ENCODE measurements at places on chromosomes 7 and 10. TPM values are rescaled to one million over a fixed set of nuclear protein-coding genes. Genes with fewer than 3 reads are reported as not detected.

MKI67 gene
- 1.2 TPM for total RNA-seq

- no peak overlapping the region for H3K27ac ChIP-seq
- no peaks in the 10 kb centered on the region for H3K4me1 ChIP-seq
- H3K27me3 ChIP-seq, result no peaks in the 10 kb centered on the region
Measured at GRCh38 chr7:72098807-72099580, 313.1 kb downstream of the CALN1 start.

DNA sequence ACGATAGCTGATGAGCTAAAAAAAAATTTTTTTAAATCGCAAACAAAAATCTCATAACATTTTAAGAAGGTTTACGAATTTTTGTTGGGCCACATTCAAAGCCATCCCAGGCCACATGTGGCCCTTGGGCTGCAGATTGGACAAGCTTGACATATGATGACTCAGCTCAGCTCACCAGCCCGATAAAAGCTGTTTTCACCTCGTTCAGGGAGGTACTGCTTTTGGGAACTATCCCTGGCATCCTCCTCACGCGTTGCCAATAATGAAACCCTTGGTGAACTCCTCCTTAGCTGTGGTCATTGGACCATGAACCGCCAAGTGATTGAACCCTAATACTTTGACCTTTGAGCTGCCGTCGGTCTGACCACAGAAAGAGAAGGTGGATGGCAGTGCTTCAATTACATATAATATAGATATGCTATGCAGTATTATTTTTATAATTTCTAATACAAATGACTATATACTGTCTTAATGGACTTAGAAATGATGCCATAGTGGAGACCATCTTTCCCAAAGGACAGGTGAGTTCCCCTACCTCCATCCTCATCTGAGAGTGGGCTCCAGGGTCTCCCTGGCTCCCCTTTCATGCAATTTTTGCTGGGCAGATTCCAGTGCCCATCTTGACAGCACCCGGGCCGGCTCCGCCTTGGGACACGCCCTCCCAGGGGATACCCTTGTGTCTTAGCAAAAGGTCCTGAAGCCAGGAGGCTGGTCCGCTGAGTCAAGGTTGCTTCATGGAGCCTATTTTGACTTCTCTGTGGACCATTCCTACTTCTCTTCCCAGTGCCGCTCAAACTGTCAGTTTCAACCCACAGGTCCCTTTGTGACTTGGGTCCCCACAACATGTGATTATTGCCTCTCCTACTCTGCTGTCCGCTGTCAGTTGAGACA, 707.2 kb downstream of the PARD3 start:
- no peak for DNase-seq
- no peaks in the 10 kb centered on the region for H3K27me3 ChIP-seq
- no peak overlapping the region for H3K4me3 ChIP-seq
- no peaks in the 10 kb centered on the region for H3K36me3 ChIP-seq
- no peak overlapping the region for H3K27ac ChIP-seq

DNA sequence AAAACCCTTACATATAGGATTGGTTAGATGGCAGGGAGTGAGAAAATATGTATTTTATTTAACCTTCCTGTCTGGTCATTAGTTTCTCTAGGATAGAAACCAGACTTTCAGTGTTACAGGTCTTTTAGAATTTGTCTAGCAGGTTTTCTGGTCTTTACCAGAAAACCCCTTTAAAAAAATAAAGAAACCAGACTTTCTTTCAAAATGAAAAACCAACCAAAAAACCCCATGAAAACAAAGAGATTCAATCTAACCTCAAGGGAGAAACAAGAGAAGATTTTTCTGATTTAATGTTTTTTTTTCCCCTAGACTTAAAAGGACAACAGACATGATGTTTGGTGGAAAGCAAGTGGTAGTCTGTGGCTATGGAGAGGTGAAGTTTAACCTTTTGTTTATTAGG, 28.7 kb upstream of the STRIP2 start:
- no peak overlapping the region for H3K4me3 ChIP-seq
- no peaks in the 10 kb centered on the region for H3K4me1 ChIP-seq
- H3K27me3 ChIP-seq, result no peaks in the 10 kb centered on the region
- H3K36me3 ChIP-seq, result no peaks in the 10 kb centered on the region
- H3K27ac ChIP-seq, result no peak overlapping the region

DNA sequence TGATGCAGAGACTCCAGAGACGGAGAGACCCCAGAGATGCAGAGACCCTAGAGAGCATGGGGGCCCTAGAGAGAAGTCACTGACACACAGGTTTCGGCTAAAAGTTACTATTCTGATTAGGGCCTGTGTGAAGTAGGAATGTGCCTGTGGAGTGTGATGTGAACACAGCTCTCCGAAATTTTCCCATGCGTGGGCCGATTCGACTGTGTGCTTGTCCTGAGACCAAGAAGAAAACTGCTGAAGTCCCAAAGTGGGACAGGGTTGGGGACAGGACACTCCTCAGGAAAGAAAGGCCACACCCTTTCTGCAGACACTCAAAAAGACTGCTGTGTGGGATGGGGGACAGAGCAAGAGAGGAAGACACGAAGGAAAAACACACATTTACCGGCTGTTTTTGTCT, 533.5 kb downstream of the PTPRN2 start:
- no peak overlapping the region for H3K27ac ChIP-seq
- DNase-seq, result no peak
- H3K4me1 ChIP-seq, result no peaks in the 10 kb centered on the region
- no peak overlapping the region for H3K4me3 ChIP-seq
- H3K27me3 ChIP-seq, result no peaks in the 10 kb centered on the region

GDF10 gene
- not detected for total RNA-seq

AKR1D1 gene
- total RNA-seq, result 43.8 TPM

NODAL gene
- not detected for total RNA-seq

- no peaks in the 10 kb centered on the region for H3K36me3 ChIP-seq
- no peak overlapping the region for H3K27ac ChIP-seq
- no peak overlapping the region for H3K4me3 ChIP-seq
- no peaks in the 10 kb centered on the region for H3K4me1 ChIP-seq
- no peaks in the 10 kb centered on the region for H3K27me3 ChIP-seq
Measured at GRCh38 chr10:78964952-78965633, 103.7 kb upstream of the ZMIZ1 start.

GRCh38 chr7:106029941-106030340, 66.9 kb downstream of the CDHR3 start:
- H3K36me3 ChIP-seq, result no peaks in the 10 kb centered on the region
- H3K27ac ChIP-seq, result no peak overlapping the region
- H3K4me1 ChIP-seq, result no peaks in the 10 kb centered on the region

DNA sequence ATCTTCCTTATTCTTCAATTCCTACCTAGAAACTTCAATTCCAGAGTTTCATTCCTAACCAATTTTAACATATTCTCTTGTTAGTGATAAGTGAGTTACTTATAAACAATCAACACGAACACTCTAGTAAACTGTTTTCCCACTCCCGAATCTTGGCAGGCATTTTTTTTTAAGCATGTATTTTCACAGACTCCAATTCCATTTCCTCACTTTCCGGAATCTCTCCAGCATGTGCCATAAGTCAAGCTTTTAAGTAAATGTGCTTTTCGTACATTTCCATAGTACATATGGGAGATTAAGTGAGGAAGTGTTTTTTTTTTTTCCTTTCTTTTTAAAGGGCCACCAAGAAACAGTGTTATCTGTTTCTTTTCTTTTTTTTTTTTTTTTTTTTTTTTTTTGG, 89.1 kb downstream of the FGFR2 start:
- no peaks in the 10 kb centered on the region for H3K27me3 ChIP-seq
- DNase-seq, result no peak
- no peaks in the 10 kb centered on the region for H3K4me1 ChIP-seq
- H3K4me3 ChIP-seq, result no peak overlapping the region

GRCh38 chr10:119517235-119518141, 25.0 kb downstream of the RGS10 start:
- no peaks in the 10 kb centered on the region for H3K4me1 ChIP-seq
- peak; percentile 47 for DNase-seq
- H3K4me3 ChIP-seq, result no peak overlapping the region
- no peaks in the 10 kb centered on the region for H3K36me3 ChIP-seq
- no peak overlapping the region for H3K27ac ChIP-seq

GRCh38 chr7:101924171-101924570, 106.7 kb downstream of the CUX1 start:
- H3K27me3 ChIP-seq, result no peaks in the 10 kb centered on the region
- H3K27ac ChIP-seq, result no peak overlapping the region
- no peaks in the 10 kb centered on the region for H3K36me3 ChIP-seq
- DNase-seq, result no peak
- H3K4me1 ChIP-seq, result peaks cover 9% of the 10 kb centered on the region

DNA sequence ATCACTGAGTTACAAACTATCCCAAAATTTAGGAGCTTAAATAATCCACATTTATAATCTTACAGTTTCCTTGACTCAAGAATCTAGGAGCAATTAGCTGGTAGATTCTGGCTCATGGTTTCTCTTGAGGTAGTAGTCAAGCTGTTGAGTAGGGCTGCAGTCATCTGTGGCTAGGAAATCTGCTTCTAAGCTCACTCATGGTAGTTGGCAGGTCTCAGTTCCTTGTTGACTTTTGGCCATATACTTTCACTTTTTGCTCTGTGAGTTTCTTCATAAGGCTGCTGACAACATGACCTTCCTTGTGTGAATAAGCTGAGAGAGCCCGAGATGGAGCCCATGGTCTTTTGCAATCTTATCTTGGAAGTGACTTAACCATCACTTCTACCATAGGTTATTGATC, 10.8 kb upstream of the ETV1 start:
- no peaks in the 10 kb centered on the region for H3K36me3 ChIP-seq
- no peak for DNase-seq
- no peak overlapping the region for H3K27ac ChIP-seq
- H3K27me3 ChIP-seq, result no peaks in the 10 kb centered on the region
- H3K4me1 ChIP-seq, result no peaks in the 10 kb centered on the region
- no peak overlapping the region for H3K4me3 ChIP-seq

OIT3 gene
- 28.2 TPM for total RNA-seq

CDNF gene
- 0.93 TPM for total RNA-seq

OPALIN gene
- total RNA-seq, result not detected

GRCh38 chr7:38655833-38656774, 24.9 kb upstream of the AMPH start:
- H3K27me3 ChIP-seq, result no peaks in the 10 kb centered on the region
- no peak overlapping the region for H3K27ac ChIP-seq
- DNase-seq, result no peak

GRCh38 chr10:7248148-7248547, 162.7 kb downstream of the SFMBT2 start:
- no peak for DNase-seq
- H3K27me3 ChIP-seq, result no peaks in the 10 kb centered on the region
- no peak overlapping the region for H3K4me3 ChIP-seq
- no peaks in the 10 kb centered on the region for H3K4me1 ChIP-seq

DNA sequence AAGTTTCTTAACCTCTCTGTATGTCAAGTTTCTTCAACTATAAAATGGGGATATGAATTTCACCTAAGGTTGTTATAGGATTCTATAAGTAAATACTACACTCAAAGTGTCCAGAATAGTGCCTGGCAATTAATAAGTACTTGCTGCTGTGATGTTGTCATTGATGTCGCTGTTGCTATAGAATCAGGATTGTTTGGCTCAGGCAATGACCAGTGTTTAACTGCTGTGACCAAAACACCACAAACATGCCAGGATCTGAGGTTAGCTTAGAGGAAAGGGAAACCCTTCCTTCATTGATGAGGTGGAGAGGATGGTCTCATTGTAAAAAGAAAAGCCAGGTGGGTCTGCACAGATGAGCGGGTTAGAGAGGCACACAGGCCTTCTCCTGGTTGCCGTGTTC, 223.1 kb upstream of the INHBA start:
- no peaks in the 10 kb centered on the region for H3K27me3 ChIP-seq
- no peak for DNase-seq
- no peak overlapping the region for H3K4me3 ChIP-seq
- H3K27ac ChIP-seq, result no peak overlapping the region

DNA sequence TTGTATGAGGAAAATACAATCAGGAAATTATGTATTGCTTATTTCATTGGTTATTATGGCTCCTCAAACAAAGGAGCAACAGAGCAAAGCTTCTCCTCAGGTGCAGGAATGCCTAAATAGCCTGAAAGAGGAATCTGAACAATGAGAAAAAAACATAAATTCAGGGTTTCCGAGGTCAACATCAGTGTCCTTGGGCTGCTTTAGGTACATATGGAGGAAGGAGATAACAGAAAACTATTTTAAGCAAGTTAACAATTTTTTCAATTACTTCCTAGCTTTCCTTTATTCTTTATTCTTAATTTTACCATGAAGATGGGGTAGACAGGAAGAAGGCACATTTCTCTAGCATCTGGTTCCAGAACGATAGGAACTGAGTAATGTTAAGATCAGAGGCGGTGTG, 14.0 kb downstream of the SLC16A9 start:
- no peak overlapping the region for H3K4me3 ChIP-seq
- H3K36me3 ChIP-seq, result no peaks in the 10 kb centered on the region
- no peak for DNase-seq
- no peak overlapping the region for H3K27ac ChIP-seq
- no peaks in the 10 kb centered on the region for H3K27me3 ChIP-seq

- H3K27ac ChIP-seq, result no peak overlapping the region
- no peaks in the 10 kb centered on the region for H3K36me3 ChIP-seq
Measured at GRCh38 chr7:4854916-4855315, 6.9 kb downstream of the PAPOLB start.

ZNF3 gene
- 10.0 TPM for total RNA-seq
